ENCODE measurements at places on chromosomes 13 and 19.

GRCh38 chr19:18594096-18594823 is 5.7 kb downstream of the REX1BD start:
- DNase-seq = peak; percentile 58

DNA sequence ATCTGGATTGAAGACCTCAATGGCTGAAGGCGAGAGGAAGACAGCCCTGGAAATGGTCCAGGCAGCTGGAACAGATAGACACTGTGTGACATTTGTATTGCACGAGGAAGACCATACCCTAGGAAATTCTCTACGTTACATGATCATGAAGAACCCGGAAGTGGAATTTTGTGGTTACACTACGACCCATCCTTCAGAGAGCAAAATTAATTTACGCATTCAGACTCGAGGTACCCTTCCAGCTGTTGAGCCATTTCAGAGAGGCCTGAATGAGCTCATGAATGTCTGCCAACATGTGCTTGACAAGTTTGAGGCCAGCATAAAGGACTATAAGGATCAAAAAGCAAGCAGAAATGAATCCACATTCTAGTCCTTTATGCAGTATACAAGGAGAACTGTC is 1.2 kb downstream of the POLR1D start:
- DNase-seq = no peak

DNA sequence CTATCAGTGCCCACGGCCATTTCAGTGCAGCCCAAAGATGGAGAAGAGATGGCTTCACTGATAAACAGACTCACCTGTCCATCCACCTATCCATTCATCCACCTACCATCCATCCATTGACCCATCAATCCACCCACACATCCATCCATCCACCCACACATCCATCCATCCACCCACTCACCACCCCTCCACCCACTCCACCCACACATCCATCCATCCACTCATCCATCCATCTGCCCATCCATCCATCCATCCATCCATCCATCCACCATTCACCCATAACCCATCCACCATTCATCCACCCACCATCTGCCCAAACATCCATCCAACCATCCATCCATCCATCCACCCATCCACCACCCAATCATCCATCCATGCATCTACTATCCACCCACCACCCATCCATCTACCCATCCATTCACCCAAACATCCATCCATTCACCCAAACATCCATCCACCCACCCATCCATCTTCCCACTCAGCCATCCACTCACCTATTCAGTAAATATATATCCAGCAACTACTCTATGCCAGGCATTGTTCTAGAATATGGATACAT is 31.6 kb upstream of the ZNRF4 start:
- DNase-seq = no peak

- DNase-seq = no peak
These were observed 95.8 kb upstream of the MYCBP2 start for GRCh38 chr13:77422724-77423123.

- DNase-seq = no peak
These were observed 116.5 kb upstream of the FBXL3 start for GRCh38 chr13:77143431-77143830.

DNA sequence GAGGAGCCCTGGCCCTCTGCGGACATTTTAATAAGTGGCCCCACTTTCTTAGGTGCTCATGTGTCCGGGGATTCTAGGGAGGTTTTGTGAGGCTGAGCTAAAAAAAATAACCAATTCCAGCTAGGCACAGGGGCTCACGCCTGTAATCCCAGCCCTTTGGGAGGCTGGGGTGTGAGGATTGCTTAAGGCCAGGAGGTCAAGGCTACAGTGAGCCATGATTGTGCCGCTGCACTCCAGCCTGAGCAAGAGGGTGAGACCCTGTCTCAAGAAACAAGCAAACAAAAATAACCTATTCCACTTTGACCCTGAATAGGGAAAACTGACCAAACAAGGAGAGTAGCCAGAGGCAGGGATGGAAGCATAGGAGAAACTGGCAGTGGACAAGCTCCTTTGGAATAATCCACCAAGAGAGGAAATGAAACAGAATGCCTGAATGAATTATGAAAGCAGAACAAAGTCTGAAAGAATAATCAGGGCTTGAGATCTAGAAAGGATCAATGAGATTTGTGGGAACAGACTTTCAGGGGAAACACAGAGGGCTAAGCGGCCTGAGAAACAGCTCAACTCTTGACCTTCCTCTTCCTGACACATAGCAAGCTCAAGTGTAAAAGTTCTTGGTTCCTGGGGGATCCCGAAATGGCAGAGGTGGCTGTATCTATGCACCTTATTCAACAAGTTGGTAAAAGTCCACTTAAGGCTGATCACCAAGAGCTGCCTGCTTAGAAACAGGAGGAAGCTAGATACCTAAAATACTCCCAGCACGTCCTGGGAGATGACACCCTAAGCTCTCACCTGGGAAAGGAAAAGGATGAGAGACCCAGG is 30.1 kb upstream of the FFAR2 start:
- DNase-seq = no peak

DNA sequence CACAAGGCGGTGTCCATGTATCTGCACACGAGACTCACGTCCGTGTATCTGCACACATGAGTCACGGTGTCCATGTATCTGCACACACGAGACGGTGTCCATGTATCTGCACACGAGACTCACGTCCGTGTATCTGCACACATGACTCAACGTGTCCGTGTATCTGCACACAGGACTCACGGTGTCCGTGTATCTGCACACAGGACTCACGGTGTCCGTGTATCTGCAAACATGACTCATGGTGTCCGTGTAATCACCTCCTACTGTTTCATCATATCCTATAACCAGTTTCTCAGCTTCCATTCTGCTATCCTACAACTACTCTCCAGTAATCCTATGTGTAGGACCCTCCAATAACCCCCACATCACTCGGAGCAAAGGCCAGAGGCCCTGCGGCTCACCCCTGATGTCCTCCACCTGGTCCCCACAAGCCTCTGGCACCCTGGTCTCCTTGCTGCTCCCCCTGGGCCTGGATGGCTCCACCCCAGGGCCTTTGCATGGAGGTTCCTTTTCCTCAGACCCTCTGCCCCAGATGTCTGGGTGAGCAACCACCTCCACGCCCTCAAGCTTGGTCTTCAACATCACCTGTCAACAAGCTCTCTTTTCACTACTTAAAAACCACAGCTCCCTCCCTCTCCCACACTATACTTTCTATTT is 2.5 kb upstream of the TMEM255B start:
- no peak for DNase-seq

DNA sequence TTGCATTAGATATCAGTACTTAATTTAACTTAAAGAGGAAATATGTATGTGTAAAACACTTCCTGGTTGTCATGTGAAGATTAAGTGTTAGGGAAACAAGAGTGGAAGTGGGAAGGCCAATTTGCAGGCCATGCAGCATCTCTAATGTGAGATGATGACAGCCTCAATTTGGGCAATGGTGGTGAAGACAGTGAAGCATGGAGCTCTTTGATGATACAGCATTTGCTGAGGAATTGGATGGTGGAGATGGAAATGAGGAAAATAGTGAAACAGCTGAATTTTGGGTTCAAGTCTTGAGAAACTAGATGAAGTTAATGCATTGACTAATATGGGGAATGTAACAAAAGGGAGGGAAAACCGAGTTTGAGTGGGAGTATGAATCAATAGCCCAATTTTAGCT is 231.7 kb upstream of the MIR17HG start:
- DNase-seq = no peak

DNA sequence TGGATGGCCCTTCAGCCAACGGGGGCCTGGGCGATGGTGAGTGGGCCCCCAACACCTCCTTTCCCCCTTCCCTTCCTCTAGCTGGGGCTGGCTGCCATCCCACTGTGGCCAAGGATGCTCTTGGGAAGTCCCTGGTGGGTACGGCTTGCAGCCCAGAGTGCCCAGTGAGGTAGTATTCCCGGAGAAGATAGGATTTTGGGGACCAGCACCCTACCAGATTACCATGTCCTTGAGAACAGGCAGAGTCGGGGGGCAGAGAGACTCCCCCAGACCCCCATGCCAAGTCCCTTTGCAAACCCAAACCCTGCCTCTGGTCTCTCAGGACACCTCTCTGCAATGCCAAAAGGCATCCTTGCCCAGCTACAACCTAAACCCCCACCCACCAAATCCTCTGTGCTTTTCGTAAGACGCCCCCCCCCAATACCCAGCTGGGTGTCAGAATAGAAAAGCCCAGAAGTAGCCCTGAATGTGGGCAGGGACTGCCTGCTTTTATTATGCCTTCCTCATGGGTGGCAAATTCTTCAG is 1.7 kb downstream of the HIF3A start:
- DNase-seq = no peak

DNA sequence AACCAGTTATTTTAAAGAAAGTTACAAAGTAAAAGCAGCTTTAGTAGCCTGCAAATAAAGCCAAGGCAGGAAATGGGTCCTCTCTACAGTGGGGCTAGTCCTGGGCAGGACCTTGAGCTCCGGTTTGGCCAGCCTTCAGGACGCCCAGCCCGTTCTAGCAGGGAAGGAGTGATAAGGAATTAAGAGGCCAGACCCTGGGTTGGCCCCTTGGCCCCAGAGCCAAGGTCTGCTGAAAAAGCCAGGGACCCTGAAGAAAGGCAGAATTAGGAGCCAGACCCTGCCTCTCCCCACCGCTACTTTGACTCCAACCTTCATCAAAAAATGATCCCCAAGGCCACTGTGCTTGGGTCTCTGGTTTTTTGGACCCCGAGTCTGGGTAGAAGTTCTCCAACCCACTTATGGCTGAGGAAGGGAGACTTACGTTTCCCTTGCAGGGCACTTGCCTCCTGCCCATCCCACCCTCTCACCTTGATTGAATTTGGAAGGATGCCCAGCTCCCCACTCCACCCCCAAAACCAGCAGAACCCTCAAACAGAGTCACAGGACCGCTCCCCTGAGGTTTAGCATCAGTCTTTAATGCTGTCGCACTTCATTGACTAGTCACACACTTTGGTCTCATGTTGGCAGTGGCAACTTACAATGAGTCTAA is 3.9 kb downstream of the DNAJB1 start:
- no peak for DNase-seq

DNA sequence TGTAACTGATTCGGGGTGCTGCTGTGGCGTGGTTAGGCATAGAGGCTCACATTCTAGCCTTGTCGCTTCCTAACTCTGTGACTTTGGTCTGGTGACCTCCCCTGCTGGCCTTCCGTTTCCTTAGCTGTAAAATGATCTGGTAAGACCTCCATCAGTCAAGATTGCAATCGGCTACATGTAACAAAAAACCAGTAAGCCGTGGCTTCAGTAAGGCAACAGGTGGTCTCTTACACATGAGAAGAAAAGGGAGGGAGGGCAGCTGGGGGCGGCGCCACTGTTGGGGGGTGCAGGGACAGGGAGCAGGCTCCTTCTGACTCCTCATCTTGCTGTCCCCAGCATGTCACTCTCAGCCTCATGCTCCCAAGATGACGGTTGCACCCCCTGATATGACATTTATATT is 148.0 kb downstream of the SIPA1L3 start:
- no peak for DNase-seq

DNA sequence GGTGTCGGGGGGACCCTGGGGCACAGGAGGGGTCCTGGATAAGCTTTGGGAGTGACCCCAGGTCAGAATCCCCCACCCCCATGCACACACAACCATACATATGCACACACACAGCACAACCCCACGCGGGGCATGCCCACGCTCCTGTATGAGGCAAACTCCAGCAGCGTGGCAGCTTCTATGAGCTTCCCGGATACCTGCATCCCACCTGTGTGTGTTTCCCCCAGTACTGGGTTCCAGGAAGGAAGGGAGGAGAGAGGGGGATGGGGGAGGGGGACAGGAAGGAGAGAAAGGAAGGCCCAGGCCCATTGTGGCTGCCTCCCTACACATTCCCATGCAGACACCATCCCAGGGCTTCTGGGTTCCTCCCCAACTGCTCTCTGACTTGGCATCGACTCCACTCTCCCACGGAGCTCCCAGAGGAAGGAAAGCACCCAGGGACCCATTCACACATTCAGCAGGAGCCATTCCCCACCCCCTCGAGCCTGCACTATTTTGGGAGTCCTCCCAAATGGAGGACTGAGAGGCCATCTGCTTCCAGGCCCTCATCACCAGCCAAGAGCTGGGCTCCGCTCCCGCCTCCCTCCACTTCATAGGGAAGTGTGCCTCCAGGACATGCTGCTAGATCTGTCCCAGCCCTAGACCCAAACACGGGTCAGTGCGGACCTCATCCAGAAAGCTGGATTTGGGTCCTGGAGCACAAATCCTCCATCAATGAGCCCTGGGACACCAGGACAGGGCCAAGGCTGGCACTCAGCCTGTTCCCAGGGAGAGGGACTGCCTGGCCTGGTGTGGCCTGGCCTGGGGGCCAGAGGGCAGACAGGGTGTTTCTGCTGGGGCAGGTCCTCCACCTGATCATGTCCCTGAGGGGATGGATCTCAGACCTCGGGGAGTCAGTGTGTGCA is 13.2 kb downstream of the PRR36 start:
- DNase-seq = no peak

DNA sequence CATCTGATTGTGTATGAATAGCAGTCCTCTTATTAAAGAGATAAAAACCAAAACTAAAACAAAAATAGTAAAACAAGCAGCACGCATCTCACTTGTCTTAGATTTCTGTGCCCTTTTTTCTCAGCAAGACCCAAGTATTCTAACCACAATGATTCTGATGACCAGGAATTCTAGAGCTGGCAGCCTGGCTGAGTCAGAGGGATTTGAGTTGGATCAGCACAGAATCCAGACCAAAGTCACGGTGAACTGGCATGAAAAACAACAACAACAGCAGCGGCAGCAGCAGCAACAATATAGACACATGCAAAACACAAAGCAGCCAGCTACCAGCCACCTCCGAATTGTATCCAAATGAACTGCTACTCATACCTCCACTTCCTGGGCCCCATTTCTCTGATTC is 360.5 kb downstream of the KCNRG start:
- no peak for DNase-seq

GRCh38 chr19:13068085-13068846 is 34.4 kb downstream of the LYL1 start:
- no peak for DNase-seq

- no peak for DNase-seq
These were observed 6.6 kb downstream of the PEPD start for GRCh38 chr19:33514885-33515551.

- peak; percentile 13 for DNase-seq
These were observed at the start of gene USP12 for GRCh38 chr13:27171244-27171826. Gene USP12 (minus strand): TSS chr13:27171811. CDS start chr13:27171639, 172 bp downstream.

DNA sequence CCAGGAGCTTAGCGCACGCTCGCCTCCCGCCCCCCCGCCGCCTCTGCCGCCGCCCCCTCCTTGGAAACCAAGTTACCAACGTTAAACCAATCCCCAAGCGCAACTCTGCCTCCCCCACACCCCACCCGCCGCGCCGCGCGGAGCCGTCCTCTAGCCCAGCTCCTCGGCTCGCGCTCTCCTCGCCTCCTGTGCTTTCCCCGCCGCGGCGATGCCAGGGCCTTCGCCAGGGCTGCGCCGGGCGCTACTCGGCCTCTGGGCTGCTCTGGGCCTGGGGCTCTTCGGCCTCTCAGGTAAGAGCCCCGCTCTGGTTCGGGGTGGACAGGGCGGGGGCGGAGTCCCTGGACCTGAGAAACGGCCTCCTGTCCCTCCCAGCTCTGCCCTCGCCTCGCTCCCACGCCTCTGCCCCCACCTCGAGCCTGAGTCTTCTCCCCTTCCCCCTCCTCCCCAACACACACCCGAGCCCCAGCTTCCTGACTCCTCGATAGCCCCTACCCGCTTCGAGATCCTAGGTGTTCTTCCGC is at the start of gene ICAM5:
Gene ICAM5, plus strand, starts transcription at position 117 of the 521 bp plus-strand sequence. Its CDS starts 92 bp downstream, at position 209.
- no peak for DNase-seq

Data from activated CD8-positive, alpha-beta memory T cell treated with anti-CD3 and anti-CD28 coated beads for 4 hours (primary cell).